ENCODE measurements at places on chromosomes 5 and 9.

DNA sequence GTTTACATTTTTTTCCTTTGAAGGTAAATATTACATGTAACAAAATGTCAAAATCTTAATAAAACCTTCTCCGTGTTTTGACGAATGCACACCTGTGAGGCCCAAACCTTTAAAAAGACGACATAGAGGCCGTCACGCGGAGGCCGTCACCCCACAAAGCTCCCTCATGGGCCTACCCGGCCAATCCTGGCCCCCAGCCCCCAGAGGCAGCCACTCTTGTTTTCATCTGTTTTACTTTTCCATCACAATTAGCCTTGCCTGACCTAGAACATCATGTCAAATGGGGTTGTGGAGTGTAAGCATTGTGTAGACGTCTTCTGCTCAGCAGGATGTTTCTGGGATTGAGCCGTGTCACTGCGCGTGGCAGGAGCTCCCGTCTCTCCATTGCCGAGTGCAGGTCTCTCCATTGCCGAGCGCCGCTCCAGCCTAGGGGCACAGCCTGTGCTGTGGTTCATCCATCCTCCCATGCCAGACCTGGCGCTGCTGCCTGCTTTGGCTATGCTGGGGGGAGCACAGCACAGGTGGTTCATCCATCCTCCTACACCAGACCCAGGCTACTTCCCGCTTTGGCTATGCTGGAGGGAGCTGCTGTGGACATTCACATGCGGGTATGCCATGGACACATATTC is 52.2 kb upstream of the IRX4 start:
- DNase-seq, result no peak

GRCh38 chr5:42636946-42637345 is 119.7 kb upstream of the CCDC152 start:
- no peak for DNase-seq

GRCh38 chr5:109936996-109937395 is 247.3 kb downstream of the MAN2A1 start:
- DNase-seq, result no peak

DNA sequence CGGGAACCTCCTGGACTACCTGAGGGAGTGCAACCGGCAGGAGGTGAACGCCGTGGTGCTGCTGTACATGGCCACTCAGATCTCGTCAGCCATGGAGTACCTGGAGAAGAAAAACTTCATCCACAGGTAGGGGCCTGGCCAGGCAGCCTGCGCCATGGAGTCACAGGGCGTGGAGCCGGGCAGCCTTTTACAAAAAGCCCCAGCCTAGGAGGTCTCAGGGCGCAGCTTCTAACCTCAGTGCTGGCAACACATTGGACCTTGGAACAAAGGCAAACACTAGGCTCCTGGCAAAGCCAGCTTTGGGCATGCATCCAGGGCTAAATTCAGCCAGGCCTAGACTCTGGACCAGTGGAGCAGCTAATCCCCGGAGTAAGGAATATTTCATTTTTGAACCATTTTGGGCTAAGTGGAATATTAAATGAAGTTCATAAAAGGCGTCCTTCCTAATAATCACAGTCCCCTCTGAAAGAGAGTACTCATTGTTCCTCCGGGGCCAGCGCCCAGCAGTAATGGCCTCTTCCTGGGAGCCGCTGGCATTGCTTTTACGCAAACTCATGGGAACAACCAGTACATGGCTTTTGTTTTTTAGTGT is 23.6 kb downstream of the QRFP start:
- no peak for DNase-seq

DNA sequence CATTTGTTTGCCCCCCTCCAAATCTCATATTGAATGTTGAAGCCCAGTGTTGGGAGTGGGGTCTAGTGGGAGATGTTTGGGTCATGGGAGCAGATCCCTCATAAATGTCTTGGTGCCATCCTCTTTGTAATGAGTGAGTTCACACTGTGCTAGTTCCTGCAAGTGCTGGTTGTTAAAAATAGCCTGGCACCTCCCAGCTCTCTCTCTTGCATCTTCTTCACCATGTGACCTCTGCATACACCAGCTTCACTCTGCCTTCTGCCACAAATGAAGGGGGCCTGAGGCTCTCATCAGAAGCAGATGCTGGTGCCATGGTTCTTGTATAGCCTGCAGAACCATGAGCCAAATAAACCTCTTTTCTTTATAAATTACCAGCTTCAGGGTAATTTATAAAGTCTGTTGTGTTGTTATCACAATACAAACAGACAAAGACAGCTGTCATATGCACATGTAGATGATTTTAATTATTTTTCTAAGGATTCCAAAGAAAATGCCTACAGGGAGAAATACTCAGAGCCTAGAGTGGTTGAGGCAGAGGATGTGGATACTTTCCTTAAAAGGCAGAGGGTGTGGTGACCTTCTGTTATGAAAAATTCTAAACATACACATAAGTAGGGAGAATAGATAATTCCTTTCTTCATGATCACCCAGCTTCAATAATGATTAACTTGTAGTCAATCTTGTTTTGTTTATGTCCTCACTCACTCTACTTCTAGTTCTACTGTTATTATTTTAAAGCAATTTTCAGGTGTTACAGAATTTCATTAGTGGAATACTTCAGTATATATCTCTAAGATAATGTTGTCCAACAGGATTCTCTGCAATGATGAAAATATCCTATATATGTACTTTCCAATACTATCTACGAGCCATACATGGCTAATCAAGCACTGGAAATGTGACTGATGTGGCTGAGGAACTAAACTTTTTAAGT is 75.1 kb upstream of the RANBP6 start:
- no peak for DNase-seq

- DNase-seq, result no peak
Measured at GRCh38 chr5:160183075-160183474, 46.2 kb upstream of the FABP6 start.

DNA sequence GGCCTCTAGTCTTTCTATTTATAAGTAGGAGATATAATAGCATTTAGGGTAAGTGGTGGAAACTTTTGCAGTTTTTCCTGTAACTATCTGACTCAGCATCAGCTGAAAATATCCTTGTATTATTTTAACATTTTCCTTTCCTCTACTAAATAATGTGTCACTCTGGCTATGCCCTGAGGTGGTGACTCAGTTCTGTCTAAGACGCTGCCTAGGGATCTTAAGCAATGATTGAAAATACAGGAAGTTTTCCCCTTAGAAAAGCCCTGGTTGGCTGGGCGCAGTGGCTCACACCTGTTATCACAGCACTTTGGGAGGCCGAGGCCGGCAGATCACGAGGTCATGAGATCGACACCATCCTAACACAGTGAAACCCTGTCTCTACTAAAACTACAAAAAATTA is 9.3 kb upstream of the EDIL3 start:
- DNase-seq, result no peak

DNA sequence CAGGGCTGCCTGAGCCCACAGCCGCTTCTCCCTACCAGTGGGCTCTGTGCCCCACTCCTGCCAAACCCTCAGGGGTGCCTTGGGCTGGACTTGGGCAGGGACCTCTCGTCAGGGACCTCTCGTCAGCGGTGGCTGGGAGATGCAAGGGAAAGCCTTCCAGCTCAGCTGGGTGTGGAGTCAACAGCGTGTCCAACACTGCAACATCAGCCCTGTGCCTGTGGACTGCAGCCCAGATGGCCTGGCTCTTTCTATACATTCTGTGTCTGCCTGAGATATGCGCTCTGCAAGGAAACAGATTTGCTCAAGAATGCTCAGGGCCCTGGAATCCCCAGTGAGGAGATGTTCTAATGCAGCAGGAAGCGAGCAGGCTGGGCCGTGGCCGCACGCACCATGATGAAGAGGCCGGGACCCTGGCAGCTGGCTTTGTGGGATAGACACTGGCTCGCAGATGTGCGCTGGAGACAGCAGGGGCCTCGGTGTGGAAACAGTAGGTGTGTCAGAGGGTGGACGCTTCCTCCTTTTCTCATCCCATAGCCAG is 85.0 kb upstream of the COL5A1 start:
- no peak for DNase-seq

GRCh38 chr5:178273041-178273440 is 40.4 kb upstream of the PHYKPL start:
- no peak for DNase-seq

DNA sequence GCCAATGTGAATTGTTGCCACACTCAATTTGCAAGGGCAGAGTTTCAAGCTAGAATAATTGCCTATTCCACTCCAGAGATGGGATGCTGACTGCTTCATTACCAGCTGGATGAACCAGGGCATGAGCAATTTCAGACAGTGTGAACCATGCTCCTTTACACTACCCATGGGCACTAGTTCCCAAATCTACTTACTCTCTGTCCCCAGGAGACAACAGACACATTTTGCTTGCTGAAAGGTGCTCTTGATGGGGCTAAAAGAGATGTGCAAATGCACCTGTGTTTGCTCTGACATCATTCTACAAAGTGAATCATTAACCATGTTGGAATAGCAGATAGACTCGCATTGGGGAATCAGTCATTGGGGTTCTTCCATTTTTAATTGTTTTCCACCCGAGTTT is 522.3 kb upstream of the NUDT12 start:
- no peak for DNase-seq

- no peak for DNase-seq
Measured at GRCh38 chr9:94110821-94111252, 26.6 kb downstream of the PTPDC1 start.

DNA sequence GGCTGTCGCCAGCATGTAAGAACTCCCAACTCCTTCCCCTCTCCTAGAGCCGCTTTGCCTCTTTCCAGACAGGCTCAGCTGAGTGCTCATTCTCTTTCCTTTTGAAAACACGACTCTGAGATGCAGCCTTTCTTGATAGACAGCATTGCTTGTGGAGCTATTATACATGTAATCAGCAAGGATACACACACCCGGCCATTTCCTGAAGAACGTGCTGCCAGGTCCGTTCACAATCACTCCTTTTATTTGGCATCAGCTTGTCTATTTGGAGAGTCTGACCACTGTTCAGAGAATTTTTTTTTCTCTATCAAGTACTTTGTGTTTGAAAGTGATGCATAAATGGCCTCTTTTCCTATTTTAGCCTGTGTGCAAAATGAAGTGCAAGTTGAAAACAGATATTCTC is 328.7 kb downstream of the MARCHF11 start:
- no peak for DNase-seq

GRCh38 chr5:172410160-172410559 is 44.2 kb downstream of the SH3PXD2B start:
- peak; percentile 10 for DNase-seq

- DNase-seq, result no peak
Measured at GRCh38 chr5:110386782-110387181, 339.7 kb downstream of the TMEM232 start.

DNA sequence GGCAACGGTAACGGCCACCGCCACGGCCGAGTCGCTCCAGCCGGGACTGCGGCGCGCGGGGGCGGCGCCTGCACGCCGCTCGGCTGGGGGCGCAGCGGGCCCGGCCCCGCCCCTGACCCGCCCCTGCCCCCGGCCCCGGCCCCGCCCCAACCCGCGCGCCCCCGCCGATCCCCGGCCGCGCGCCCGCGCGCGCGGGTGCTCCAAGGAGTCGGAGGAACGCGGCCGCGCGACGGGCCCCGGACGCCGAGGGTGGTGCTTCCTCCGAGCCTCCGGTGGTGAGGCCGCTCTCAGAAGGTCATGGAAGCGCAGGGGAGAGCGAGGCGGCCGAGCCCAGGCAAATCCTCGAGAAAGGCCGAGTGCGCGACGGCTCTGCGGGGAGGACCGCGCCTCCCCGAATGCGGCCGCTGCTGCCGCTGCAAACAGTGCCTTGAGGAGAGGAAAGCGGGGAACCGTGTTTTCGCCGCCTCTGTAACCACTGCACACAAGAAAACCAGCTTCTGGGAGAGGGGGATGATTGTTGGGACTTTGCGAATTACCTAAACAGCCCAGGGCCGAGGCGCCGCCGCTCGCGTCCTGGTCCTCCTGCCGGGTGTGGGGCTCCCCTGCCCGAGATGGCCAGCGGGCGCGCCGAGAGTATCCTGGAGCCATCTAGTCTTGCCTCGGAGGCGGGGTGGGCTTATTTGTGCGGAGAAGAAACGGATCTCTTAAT is at the start of gene LIFR:
Gene LIFR, minus strand, starts transcription at position 48 of the 709 bp plus-strand sequence. CDS start 25,999 bp downstream, outside the sequence.
- DNase-seq, result peak; percentile 40

GRCh38 chr9:128818099-128818838 is at the start of gene ENDOG:
ENDOG (plus strand) TSS chr9:128818500; CDS start chr9:128818685, 185 bp downstream.
- DNase-seq, result peak; percentile 97

GRCh38 chr5:173191561-173191960 is 43.4 kb downstream of the NKX2-5 start:
- DNase-seq, result no peak

- DNase-seq, result no peak
Measured at GRCh38 chr5:112258571-112258970, 160.5 kb downstream of the EPB41L4A start.

DNA sequence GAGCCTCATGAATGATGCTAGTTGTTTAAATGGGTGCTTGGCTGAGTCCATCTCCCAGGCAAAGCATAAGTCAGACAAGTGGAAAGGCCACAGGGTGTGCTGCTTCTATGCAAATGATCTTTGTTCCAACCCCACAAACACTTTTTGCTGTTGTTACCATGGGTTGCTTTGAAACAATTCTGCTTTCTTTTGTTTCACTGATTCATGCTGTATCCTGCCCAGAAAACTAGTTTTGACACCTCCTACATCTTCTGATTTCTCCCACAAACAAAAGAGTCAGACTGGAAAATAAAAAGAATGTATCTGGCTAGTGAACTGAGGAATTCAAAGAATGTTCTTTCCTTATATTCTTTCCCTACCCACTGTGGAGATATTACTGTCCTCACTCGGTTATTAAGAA is 298.6 kb downstream of the DIRAS2 start:
- DNase-seq, result no peak

DNA sequence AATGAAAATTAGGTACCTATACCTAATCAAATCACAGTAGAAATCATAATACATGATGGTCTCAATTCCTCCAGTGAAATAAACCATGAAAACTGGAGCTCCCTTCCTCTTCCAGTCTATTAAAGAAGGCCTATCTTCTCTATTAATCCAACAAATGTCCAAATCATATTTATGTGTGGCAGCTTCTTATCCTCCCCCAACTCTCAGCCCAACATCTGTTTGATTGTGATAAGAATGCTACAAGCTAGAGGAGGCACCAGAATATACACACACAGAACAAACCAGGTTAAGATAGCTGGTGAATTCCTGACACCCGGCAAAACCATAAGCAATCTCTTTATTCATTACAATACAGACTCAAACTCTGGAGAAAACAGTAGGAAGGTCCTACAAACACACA is 110.8 kb downstream of the FBXL17 start:
- DNase-seq, result no peak

DNA sequence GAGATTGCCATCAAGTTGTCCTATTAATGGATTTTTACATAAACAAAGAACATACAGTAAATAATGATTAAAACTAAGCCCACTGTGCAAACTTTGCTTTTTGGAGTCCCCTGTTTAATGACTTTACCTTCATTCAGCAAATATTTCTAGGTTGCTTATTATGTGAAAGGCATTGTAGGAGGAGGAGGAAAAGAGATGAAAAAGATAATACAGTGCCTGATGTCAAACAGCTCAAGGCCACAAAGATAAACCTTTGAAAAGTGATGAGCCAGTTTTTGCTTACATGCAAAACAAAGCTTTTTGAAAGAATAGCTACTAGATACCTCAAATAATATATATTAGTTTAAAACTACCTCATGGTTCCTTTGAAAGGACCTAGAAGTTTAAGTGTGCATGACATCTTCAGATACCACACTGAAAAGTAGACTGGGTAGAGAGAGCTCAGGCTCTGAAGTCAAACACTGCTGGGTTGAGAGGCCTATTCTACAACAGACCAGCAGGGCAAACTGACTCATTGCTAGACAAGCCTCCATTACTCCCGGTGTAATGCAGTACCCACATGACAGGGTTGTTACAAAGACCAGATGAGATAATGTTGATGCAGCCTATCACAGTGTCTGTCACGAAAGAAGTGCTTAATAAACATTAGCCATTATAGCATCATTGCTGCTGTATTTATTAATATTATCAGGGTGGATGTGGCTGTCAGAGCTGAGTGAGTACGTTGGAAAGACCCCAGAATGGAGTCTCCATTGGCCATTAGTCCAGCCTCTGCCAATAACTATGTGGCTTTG is 11.8 kb downstream of the DEPDC1B start:
- peak; percentile 31 for DNase-seq

- peak; percentile 11 for DNase-seq
Measured at GRCh38 chr9:135474915-135475314, 4.7 kb upstream of the PPP1R26 start.

Measured in CD4-positive, alpha-beta T cell treated with Interleukin-17A for 1 hour (primary cell).